A549 treated with AZD2906 at 1 μM for 4 hours (cell line): ENCODE measurements at places on chromosomes 5 and 9. TPM values are rescaled to one million over a fixed set of nuclear protein-coding genes. Genes with fewer than 3 reads are reported as not detected.

Gene MZB1
- total RNA-seq, result 0.07 to 0.11 TPM (median 0.09 TPM) in 3 of 5 replicates, not detected in the others

Gene CDKN2A
- total RNA-seq, result 0.15 TPM in 1 of 5 replicates, not detected in the others

Gene MSX2
- total RNA-seq, result 4.3 to 5.0 TPM (median 4.9 TPM) in 5 replicates

Gene CCNI2
- total RNA-seq, result 0.07 to 0.26 TPM (median 0.10 TPM) in 4 of 5 replicates, not detected in the other

Gene ZNF618
- total RNA-seq, result 7.5 to 11.1 TPM (median 9.3 TPM) in 5 replicates

Gene MYOZ3
- 0.03 to 0.06 TPM in 2 of 5 replicates, not detected in the others for total RNA-seq

Gene PTGES2
- total RNA-seq, result 78.5 to 99.8 TPM (median 99.1 TPM) in 5 replicates

Gene HAVCR2
- 0.17 to 0.62 TPM (median 0.24 TPM) in 5 replicates for total RNA-seq

Gene CD72
- 0.15 to 0.22 TPM (median 0.17 TPM) in 4 of 5 replicates, not detected in the other for total RNA-seq

Gene SLC6A3
- 1.00 to 2.2 TPM (median 1.3 TPM) in 5 replicates for total RNA-seq

Gene FOXI1
- total RNA-seq, result not detected in 5 replicates

Gene TEX48
- total RNA-seq, result not detected in 5 replicates

Gene S100Z
- not detected in 5 replicates for total RNA-seq

Gene SH3GL2
- 0.06 to 0.41 TPM (median 0.07 TPM) in 5 replicates for total RNA-seq

Gene LIX1
- not detected in 5 replicates for total RNA-seq

Gene MYOT
- 0.08 to 0.27 TPM (median 0.13 TPM) in 3 of 5 replicates, not detected in the others for total RNA-seq

Gene CEMIP2
- 59.7 to 99.0 TPM (median 60.8 TPM) in 5 replicates for total RNA-seq

Gene CNTNAP3B
- total RNA-seq, result 14.4 to 18.0 TPM (median 15.0 TPM) in 5 replicates

Gene TCF7
- total RNA-seq, result 9.1 to 10.9 TPM (median 9.9 TPM) in 5 replicates

Gene SPEF2
- total RNA-seq, result 1.5 to 2.4 TPM (median 1.7 TPM) in 5 replicates

Gene NMRK1
- 4.3 to 6.1 TPM (median 5.2 TPM) in 5 replicates for total RNA-seq

Gene FRMD3
- total RNA-seq, result 4.8 to 5.8 TPM (median 5.4 TPM) in 5 replicates

Gene TAL2
- 0.12 to 0.51 TPM (median 0.14 TPM) in 3 of 5 replicates, not detected in the others for total RNA-seq

Gene PCDHAC1
- 1.7 to 2.2 TPM (median 1.9 TPM) in 5 replicates for total RNA-seq

Gene VCP
- 259 to 281 TPM (median 276 TPM) in 5 replicates for total RNA-seq

Gene OR1Q1
- 0.07 TPM in 1 of 5 replicates, not detected in the others for total RNA-seq

Gene AFAP1L1
- 12.3 to 15.7 TPM (median 15.4 TPM) in 5 replicates for total RNA-seq

Gene LCP2
- not detected in 5 replicates for total RNA-seq

Gene ARL14EPL
- 0.11 to 0.31 TPM (median 0.25 TPM) in 5 replicates for total RNA-seq

Gene ITGA2
- 8.6 to 11.6 TPM (median 9.6 TPM) in 5 replicates for total RNA-seq

Gene DND1
- total RNA-seq, result 0.42 to 0.92 TPM (median 0.60 TPM) in 5 replicates

Gene PDE6A
- 0.22 to 0.37 TPM (median 0.29 TPM) in 5 replicates for total RNA-seq

Gene FSD1L
- total RNA-seq, result 3.4 to 4.5 TPM (median 4.2 TPM) in 5 replicates

Gene CTXN3
- total RNA-seq, result not detected in 5 replicates

Gene TMEM252
- total RNA-seq, result not detected in 5 replicates

Gene IL9
- not detected in 5 replicates for total RNA-seq

Gene IFNB1
- not detected in 5 replicates for total RNA-seq

Gene NCS1
- total RNA-seq, result 33.0 to 51.7 TPM (median 48.3 TPM) in 5 replicates

Gene FGD3
- total RNA-seq, result 0.12 to 0.26 TPM (median 0.16 TPM) in 5 replicates

Gene RANBP17
- 1.8 to 3.2 TPM (median 2.3 TPM) in 5 replicates for total RNA-seq

Gene ADRB2
- 1.3 to 1.6 TPM (median 1.3 TPM) in 5 replicates for total RNA-seq
